ENCODE measurements at places on chromosomes 1 and 21.

DNA sequence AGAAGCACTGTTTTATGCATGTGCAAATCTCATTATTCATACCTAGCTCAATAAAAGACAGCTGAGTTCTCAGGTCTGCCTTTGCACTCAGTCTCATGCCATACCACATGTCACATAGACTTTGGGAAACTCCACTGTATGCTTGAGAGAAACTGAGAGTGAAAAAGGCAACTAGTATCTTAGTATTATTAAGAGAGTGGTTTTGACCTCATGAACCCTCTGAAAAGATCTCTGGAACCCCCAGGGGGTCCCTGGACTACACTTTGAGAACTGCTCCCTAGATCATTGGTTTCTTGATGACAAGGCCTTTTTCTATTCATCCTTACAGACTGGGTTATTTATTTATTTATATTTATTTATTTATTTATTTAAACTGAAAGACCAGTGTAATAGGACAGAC is 3.7 kb upstream of the RHEX start:
- no peak for DNase-seq

- no peak for DNase-seq
These were observed 3.0 kb downstream of the GNG12 start for GRCh38 chr1:67830226-67830625.

DNA sequence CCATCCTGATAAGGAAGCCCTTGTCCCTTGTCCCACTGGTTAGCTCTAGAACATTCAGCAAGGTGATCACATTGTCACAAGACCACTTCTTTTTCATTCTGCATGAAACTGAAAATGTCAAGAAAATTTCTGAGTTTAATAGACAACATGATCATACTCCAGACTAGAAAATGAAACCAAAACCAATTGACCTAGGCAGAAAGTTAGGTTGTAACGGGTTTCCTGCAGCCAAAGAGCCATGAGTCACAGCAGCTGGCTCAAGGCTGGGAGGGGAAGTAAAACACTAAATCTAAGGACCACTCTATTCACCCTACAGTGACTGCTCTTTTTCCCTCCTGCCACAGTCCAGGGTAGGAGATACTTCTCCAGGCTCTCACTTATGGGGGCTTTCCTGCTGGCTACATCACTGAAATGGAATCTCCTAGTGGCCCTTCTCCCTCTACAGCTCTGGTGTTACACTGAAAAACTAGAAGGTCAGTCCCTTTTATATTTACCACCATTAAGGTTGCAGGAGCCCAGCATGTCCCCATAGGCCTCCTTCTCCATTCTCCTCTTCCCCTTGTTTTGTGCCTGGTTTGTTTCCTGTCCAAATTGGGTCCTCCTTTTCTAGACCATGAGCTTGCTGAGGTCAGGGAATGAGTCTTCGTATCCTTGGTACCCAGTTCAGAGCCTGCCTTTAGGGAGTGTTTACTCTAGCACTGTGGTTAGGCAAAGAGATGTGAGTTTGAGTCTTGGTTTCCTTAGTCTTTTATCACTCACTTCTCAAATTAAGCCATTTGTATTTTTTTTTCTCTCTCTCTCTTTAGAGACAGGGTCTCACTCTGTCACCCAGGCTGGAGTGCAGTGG is 236.5 kb upstream of the JUN start:
- DNase-seq = peak; percentile 38

GRCh38 chr1:60655679-60656355 is 426.5 kb upstream of the NFIA start:
- DNase-seq = no peak

DNA sequence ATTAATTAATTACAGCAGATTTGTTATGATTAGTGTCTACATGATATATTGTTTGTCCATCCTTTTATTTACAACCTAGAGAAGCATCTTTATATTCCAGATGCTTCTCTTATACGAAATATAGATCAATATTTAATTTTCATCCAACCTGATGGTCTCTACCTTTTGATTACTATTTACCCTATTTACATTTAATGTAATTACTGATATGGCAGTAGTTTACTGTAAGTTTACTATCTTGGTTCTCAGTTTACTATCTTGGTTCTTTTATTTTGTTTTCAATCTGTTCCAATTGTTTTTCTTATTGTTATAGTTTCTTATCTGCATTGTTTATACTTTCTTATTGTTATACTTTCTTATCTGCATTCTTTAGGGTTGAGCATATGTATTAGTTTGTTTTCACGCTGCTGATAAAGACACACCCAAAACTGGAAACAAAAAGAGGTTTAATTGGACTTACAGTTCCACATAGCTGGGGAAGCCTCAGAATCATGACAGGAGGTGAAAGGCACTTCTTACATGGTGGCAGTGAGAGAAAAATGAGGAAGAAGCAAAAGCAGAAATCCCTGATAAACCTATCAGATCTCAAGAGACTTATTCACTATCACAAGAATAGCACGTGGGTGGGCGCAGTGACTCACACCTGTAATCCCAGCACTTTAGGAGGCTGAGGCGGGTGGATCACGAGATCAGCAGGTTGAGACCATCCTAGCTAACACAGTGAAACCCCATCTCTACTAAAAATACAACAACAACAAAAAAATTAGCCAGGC is 28.9 kb downstream of the FAF1 start:
- no peak for DNase-seq

GRCh38 chr1:89465201-89465600 is 59.4 kb upstream of the LRRC8B start:
- DNase-seq = no peak

- DNase-seq = no peak
These were observed 55.6 kb downstream of the UCK2 start for GRCh38 chr1:165883056-165883455.

DNA sequence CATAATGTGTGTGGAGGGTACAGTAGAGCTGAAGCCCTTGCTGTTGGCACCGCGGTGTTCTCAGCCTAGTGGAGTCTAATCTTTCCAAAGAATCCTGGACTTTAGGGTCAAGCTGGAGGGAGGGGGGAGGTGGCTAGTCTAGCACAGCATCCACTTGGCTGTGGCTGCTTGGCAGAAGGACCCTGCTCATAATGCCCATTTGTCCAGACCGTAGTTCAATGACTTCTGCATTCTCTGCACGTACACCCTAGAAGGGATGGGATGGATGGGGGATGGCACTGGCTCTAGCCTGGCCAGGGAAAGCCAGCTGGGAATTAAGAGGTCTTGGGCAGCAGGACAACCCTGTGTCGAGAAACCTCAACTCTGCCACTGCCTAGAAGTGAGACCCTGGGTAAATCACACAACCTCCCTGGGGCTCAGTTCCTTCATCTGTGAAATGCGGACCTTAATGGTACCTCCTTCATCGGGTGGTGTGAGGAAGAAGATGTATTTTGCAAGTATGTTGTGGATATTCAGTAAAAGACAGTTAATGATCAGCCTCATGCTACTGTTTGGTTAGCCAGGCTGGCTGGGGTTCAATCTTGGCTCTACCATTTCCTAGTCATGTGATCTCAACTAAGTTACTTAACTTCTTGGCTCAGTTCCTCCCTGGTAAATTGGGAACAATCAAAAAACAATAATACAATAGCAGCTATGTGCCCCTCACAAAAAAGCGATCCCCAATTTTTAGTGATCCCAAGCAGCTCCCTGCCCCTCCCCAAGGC is 27.2 kb upstream of the CLIC4 start:
- DNase-seq = no peak

DNA sequence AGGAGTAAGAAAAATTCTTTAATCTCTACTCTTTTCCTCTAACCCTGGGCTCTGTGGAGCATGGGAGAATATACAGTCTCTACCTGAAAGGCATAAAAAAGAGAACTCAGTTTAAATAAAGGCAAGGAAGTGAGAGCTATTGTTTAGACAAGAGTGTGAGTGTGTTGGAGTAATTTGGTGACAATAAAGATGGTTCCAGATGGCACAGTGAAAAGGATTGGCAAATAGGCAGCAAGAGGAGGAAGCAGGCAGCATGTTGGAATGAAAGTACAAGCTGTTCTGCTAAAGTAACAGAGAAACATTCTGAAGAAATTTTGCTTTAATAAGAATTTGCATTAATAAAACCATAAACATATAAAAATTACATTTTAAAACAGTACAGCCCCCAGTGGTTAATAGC is 163.4 kb downstream of the DNM3 start:
- DNase-seq = no peak

GRCh38 chr1:228347181-228347580 is 59.5 kb downstream of the TRIM11 start:
- DNase-seq = no peak

DNA sequence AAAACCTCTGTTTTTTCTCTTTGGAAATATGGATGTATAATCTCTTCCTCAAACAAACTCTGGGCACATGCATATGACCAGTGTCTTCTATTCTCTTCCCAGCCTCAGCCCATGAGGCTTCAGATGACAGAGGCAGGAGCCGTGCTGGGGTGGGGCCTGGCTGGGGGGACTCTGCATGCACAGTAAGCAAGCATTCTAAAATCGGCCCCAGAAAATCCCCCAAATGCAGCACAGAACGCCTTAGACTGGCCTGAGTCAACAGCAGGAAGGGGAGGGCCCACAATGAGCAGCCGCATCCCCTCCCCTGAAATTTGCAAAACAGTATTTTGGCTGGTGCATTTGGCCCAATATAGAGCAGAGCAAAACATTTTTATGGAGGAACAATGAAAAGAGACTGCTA is 47.8 kb downstream of the ITPKB start:
- peak; percentile 57 for DNase-seq

GRCh38 chr1:4797429-4797828 is 143.0 kb downstream of the AJAP1 start:
- DNase-seq = no peak

DNA sequence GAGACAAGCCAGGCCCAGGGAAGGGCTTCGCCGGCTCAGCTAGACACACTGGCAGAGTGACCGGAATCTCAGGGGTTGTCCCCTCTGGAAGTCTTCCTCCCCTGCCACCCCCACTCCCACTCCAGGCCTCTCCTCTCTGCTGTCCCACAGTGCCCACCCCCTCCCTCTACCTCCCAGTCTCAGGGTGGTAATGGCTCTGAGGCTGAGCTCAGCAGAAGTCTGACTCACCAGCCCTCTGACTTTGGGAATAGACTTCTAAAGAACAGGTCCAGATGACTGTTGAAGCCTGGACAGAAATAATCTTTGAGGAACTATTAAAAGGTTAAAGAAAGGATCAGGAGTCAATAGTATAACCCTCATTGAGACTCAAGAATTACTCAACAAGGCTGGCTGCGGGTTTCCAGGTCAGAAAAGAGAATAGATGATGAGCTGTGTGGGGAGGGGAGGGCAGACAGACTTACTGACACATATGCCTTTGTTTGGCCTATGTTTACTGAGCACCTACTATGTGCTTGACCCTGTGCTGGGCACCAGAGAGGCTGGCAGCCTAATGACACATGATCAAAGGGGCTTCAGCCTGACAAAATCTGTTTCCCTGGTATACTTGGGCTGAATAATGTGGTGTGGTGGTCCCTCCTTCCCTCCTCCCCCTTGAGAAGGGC is 8.2 kb downstream of the HCRTR1 start:
- DNase-seq = no peak

DNA sequence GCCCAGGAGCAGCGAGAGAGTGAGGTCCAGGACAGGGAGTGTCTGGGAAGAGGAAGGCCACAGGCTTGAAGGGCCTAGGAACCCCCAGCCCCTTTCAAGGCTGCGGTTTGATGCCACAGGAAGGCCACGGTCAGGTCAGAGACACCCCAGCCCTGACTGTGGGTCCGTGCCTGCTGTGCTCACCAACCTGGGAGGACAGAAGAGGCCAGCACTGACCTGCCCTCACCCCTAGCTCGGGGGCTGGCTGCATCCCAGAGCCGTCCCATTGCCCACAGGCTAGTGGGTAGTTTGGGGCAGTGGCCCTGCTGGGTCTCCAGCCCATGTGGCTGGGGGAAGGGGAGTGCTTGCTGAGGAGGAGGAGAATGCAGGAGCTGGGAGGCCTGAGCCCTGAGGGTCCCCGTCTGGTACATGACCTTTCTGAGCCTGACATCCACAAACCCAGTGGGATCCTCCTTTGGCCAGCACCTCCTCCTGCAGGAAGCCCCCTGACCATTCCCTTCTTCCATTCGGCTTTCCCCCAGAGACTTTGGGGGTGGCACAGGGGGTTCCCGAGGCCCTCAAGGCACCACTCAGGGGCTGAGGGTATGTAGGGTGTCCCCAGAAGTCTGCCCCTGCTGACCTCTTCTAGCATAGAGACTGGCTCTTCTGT is 54.3 kb downstream of the WNT9A start:
- DNase-seq = no peak

- no peak for DNase-seq
These were observed 6.8 kb upstream of the EFCAB14 start for GRCh38 chr1:46725736-46726108.

DNA sequence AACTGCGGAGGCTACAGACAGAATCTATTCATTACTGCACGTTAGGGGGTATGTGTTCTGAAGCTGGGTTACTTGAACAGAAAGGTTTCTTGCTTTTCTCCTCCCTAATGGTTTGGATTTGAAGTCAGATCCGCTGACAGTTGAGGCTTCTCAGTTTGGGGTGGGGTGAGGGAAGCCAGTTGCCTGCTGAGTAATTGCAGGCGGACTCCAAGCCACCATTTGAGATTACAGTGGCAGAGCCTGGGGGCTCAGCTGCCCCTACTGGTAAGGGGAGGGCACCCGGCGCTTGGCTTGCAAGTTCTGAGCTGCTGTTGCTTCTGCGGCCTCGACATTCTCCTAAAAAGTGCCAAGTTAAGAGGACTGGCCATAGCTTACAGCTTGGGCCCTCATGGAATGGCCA is 2.0 kb downstream of the GRHL3 start:
- DNase-seq = no peak

DNA sequence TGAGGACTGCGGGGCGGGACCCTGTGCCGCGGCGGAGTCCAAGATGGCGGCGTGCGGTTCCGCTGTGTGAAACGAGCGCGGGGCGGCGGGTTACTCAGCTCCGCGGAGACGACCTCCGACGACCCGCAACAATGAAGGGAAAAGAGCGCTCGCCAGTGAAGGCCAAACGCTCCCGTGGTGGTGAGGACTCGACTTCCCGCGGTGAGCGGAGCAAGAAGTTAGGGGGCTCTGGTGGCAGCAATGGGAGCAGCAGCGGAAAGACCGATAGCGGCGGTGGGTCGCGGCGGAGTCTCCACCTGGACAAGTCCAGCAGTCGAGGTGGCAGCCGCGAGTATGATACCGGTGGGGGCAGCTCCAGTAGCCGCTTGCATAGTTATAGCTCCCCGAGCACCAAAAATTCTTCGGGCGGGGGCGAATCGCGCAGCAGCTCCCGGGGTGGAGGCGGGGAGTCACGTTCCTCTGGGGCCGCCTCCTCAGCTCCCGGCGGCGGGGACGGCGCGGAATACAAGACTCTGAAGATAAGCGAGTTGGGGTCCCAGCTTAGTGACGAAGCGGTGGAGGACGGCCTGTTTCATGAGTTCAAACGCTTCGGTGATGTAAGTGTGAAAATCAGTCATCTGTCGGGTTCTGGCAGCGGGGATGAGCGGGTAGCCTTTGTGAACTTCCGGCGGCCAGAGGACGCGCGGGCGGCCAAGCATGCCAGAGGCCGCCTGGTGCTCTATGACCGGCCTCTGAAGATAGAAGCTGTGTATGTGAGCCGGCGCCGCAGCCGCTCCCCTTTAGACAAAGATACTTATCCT is 430 bp downstream of the RBM15 start:
- DNase-seq = peak; percentile 43

DNA sequence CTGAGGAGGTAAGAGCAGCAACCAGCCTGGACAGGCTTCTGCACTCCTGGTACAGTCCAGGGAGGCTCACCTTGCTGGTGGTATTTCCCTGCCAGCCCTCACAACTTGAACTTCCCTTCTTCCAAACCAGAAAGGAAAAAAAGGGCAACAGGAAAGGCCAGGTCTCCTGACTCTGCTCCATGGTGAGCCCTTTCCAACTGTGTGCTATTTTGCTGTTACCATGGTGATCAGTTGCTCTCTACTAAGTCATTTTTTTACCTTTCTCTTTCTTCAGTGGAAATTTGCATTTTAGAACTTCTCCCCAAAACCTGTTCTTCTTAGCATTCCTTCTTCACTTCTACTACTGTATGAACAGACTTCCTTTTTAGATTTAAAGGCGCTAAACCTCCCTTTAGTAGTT is 164.3 kb downstream of the GRIK1 start:
- DNase-seq = no peak
